Right kidney (tissue), 9 donors: ENCODE measurements at places on chromosomes 11 and 22.
A peak's percentile ranks its signal among the peaks of the same experiment; 100 is the strongest.

DNA sequence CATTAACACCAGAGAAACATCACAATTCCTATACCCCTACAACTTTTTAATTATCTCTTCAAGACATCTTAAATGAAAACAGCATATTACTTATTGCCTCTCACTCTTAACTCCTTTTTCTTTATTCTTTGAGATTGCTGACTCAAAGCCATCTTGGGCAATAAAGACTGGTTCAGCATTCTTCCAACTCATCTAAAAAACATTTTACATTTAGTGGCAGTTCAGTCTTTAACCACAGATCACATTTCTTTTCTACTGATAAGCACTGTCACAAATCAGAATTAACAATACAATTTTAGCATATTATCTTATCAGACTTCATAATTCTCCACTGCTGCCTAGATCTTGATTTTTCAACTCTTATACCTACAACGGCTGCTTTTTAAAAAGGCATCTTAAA lies 34.0 kb downstream of the SIK3 start:
- DNase-seq = no peak

DNA sequence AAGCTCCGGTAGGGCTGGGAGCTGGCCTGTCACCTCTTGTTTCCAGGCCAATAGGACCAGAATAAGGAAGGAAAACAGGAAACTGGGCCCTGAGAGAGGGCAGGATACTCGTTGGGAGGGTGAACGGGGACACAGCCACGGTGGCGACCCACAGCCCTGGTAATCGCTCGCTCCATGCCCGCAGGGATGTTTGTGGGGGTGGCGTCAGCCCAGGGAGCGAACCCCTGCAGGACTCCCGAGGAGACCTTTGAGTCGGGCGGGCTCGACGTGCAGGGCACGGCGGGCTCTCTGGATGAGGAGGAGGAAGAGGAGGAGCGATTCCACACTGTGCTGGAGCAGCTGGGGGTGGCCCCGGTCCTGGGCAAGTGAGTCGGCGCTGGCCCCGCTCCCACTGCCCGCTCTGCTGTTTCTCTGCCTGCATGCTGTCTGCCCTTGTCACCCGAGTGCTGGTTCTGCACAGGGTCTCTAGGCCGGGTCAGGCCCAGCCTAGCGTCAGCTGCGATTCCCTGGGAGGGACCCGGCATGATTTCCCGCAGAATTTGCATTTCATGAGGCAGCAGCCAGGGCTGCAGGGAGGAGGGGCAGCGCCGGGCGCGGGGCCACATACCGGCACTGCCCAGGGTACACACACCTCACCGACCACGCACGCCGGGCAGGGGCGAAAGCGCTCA lies 1.6 kb downstream of the CRACR2B start:
- peak; percentile 67 for DNase-seq

- no peak for DNase-seq
Observed at GRCh38 chr22:37197451-37198257, 9.6 kb upstream of the C1QTNF6 start.

- DNase-seq = no peak
Observed at GRCh38 chr11:37322333-37323194, 724.5 kb upstream of the RAG2 start.

- no peak for DNase-seq
Observed at GRCh38 chr22:31211482-31211861, 626 bp upstream of the LIMK2 start.

DNA sequence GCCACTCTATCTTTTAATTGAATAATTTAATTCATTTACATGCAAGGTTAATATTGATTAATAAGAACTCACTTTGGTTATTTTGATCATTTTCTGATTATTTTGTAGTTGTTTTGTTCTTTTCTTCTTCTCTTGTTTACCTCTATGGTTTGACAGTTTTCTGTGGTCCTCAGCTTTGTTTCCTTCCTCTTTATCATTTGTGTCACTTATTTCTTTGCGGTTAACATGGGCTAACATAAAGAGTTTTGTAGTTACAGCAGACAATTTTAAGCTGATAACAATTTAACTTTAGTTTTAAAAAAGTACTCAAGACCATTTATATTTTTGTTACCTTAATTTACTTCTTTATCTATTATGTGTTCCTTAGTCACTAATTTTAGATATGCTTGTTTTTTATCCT lies 1032.8 kb upstream of the RAG2 start:
- no peak for DNase-seq

DNA sequence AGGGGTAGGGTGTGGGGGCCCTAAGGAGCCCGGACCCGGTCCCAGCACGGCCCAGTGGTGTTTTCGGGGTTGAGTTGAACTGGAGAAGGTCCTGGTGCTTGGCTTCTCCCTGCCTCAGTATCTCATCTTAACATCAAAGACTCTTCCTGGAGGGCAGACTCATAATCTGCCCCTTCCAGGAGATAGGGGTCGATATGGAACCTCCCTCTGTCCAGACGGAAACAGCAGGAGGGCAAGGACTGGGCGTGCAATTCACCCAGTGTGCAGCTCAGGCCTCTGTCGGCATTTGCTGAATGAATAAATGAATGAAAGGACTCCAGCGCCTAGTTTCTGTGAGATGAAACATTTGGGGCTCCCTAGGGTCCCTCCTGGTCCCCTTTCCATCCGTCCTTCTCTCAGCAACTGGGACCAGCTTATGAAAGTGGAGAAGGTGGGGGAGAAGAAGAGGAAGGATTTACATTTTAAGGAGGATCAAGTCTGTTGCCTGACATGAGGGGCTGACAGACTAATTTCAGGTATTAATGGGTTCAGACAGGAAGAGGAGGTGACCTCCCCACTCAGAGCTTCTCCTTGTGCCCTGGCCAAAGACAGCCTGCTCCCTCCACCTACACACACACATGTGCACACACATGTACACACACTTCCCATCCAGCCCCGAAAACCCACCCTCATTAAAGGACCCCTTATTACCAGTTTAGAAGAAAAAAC lies 1.1 kb upstream of the SHISA8 start:
- no peak for DNase-seq

GRCh38 chr11:31582697-31583096 lies 73.1 kb downstream of the ELP4 start:
- DNase-seq = no peak

- no peak for DNase-seq
Observed at GRCh38 chr11:86745571-86745970, 54.8 kb upstream of the PRSS23 start.

DNA sequence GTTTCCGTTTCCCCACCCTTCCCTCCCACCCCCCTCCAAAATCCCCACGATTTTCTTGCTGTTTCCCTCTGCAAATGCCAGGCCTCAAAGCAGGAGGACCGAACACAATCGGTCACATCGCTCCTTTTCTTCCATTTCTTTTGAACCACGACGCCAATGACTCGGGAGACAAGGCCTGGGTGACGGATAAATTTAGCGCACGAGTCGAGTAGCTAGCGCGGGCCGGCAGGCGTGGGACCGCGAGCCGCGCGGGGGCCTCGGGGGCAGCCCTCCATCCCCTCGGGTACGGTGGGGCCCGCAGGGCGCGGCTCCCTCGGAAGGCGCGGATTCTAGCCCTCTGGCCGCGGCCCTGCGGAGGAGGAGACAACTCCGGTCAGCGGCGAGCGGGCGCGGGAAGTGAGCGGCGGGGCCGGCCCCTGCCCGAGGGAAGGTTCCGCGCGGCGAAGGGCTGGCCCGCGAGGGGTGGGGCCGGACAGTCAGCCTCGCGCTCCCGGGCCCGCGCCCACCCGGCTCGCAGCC lies 414 bp downstream of the JOSD1 start:
- peak; percentile 90 for DNase-seq
